ENCODE measurements at places on chromosomes 12 and 14.

DNA sequence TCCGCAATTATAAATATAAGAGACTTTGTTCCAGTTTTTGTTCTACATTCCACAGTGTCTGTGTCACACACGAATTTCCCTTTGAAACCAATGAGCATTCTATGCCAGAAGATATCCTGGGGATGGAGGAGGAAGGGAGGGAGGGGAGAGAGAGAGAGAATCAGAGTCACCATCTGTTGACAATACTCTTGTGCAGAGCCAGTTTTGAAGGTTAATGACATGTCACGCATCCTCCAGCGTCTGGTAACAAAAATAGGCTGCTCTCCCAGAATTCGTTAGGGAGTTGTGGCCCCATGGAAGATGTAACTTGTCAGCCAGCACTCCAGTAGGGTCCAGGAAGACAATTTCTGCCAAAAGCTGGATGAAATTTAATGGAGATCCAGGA lies 213.5 kb upstream of the KRR1 start:
- DNase-seq = no peak

GRCh38 chr12:113002155-113002554 lies 23.8 kb downstream of the OAS2 start:
- no peak for DNase-seq

- no peak for DNase-seq
These were observed 366.2 kb upstream of the KITLG start for GRCh38 chr12:88946372-88946997.

DNA sequence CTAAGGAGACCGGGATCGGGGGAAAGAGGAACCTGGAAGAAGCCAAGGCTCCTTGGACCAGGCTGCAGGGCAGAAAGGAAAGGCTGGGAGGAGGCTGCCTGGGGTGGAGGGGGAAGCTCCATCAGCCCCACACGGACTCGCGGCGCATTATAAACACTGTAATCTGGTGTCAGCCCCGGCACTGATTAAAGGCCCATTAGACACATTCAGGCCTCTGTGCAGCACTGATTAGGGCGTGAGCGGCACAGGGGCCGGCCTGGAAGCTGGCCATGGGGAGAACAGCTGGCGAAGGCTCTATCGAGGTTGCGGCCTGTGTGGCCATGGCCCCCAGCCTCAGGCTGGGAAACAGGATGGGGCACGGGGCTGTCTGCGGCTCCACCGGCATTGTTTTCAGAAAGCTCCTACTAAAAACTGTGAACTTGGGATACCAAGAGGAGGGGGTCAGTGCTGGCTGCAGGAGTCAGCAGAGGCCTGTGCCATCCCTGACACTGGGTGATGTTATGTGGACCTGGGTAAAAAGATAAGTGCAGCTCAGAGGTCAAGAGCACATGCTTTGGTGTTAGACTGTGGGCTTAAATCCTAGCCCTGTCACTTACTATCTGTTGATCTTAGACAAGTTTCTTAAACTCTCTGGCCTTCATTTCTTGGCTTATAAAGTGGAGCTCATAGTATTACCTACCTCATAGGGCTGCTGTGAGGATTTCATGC lies 10.6 kb downstream of the ACVRL1 start:
- no peak for DNase-seq

- DNase-seq = no peak
These were observed 13.3 kb downstream of the INF2 start for GRCh38 chr14:104702673-104703072.

DNA sequence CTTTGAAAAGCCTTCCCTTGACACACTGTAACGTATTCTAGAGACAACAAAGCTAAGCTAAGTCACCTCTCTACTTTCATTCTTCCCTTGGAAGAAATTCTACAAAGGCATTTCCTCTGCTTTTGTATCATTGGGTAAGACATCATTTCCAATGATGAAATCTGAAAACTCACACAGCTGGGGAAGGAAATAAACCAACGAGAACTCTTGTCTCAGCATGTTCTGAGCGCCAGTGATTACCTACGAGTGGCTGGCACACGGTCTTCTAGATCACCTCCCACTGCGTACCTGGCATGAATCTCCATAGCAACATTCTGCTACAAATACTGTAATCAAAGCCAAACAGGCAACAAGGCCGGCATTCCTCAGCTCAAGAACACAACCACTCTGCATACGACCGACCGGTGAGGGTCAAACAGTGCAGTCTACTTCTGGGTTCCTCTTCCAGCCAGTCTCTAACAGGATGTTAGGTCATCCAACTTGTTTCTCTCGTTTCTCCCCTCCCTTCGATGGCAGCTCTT lies 7.6 kb downstream of the VPS37B start:
- no peak for DNase-seq

DNA sequence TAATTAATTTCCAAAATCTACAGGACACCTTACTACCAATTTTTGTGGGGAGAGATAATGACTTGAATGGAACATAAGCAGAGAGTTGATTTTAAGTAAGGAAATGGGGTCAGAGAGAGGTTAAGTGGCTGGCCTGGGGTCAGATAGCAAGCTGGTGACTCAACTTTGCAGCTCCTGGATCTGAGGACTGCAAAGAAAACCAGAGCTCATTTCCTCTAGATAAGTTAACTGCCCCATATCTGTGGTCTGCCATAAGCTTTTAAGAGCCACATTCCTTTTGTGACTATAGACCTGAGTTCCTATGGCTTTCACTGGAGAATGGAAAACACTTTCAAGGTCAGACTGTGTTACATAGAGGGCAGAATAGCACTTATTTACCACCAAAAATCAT lies 201.2 kb upstream of the PRICKLE1 start:
- DNase-seq = no peak

DNA sequence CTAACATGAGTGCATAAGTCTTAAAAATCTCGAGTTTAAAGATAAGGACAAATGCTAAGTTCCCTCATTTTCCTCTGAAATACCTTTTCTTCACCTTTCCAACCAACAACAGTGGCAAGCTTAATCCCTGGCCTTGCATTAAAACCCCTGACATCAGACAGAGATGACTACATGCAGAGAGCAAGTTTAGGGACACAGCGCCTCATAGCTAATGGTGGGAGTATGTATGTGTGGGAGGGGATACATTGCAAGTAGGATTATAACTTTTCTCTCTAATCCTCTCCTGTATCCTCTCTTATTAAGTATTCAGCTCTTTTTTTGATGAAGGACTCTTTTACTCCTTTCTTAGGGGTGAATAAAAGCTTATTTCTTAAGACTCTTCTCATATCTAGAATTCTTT lies 547.1 kb downstream of the CCER1 start:
- DNase-seq = no peak

DNA sequence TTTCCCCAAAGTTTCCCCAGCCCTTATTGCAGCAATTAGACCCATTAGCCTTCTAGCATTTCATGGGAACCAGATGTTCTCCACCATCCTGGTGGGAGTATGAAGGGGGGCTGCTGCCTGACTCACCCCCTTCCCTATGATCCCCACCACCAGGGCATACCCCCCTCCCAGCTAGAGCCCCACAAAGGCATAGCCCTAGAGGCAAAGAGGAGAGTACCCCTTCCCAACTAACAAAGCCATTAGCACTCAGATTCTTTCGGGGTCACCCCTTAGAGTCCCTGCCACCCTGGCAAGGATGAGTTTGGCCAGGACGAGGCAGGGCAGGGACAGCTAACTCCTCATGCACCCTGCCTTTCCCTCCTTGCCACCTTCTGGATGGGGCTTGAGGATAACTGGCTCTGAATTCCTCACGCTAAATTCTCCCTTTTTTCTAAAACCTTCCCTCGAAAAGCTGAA lies 9.2 kb downstream of the RARG start:
- no peak for DNase-seq

DNA sequence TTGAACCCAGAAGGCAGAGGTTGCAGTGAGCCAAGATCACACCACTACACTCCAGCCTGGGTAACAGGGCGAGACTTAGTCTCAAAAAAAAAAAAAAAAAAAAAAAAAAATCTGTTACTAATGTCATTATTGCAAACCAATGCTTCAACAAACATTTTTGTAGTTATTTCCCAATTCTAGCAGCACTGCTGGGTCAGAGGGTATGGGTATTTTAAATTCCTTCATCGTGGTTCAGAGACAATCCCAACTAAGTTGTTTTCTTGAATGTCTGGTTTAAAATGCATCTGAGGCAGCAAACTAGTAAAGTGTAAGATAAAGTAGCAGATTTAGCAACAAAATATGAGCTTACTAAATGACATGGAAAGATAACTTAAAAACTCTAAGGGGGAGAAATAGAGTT lies 65.6 kb downstream of the FERMT2 start:
- no peak for DNase-seq

GRCh38 chr12:110453569-110454296 lies 3.6 kb upstream of the ARPC3 start:
- DNase-seq = no peak

DNA sequence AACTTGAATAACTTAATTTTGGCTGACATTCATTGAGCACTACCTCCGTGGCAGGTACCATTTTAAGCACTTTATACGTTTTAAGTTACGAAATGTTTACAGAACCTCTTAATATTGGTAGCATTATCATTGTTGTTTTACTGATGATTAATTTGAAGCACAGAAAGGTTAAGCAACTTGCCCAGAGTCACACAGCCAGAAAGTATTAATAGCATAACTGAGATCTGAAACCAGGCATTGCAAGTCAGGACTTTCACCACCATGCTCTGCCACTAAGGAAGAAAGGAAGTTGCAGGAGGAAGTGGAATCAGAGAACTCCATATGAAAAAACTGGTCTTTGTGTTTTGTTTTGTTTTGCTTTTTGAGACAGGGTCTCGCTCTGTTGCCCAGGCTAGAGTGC lies 28.2 kb upstream of the BCAT1 start:
- no peak for DNase-seq

DNA sequence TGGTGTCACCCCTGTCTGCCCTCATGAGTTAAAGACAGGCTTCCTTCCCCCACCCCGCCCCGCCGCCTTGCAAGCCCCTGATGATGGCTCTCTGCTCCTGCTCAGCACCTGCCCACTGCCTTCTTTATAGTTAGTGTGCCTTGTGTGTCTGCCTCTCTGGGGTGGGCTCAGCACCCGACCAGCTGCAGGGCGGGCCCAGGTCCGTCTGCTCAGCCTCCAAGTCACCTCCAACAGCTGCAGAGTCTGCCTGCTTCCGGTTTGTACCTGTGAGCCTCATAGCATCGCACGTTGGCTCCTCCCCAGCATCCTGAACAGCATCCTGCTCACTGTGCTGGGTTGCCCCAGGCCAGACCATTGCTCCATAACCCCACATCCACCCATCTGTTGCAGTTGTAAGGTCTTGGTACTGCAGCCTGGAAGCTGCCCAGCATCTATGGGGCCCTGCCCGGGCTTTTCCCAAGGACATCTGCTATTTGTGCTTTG lies 3.5 kb downstream of the TGFB3 start:
- DNase-seq = no peak

GRCh38 chr14:28307506-28307905 lies 459.1 kb upstream of the FOXG1 start:
- DNase-seq = no peak

DNA sequence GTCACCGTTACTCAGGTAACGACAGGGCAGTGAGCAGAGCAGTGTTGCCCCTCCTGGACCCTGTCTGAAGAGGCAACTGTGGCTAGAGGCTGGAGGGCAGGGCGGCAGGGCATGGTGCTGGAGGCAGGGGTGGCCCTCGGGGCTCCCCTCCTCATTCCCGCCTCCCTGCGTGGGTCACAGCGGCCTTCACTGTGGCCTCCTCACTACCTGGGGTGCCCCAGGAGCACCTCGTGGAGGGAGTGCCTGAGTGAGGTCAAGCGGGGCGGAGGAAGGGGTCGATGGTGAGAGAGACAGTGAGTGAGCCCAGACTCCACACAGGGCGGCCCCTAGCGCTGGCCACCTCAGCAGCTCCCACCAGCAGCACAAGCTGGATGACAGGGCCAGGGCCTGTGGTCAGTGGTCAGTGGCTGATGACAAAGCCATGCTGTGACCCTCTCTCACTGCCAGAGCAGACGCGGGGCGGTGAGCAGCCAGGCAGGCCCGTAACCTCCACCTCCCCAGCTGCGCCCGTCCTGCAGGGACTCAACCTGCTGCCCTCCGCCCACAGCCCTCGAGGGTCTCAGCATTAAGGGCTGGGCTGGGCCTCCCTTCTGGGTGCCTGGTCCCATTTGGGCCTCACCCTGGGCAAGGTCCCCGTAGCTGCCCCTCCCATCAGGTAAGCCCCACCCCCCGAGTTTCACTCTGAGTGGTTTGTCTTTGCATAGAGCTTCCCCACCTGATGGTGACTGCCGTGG lies 17.8 kb downstream of the GPR132 start:
- no peak for DNase-seq

GRCh38 chr14:100103250-100104005 lies 38.2 kb downstream of the EVL start:
- no peak for DNase-seq

GRCh38 chr14:79134361-79134760 lies 964.2 kb downstream of the NRXN3 start:
- DNase-seq = no peak

DNA sequence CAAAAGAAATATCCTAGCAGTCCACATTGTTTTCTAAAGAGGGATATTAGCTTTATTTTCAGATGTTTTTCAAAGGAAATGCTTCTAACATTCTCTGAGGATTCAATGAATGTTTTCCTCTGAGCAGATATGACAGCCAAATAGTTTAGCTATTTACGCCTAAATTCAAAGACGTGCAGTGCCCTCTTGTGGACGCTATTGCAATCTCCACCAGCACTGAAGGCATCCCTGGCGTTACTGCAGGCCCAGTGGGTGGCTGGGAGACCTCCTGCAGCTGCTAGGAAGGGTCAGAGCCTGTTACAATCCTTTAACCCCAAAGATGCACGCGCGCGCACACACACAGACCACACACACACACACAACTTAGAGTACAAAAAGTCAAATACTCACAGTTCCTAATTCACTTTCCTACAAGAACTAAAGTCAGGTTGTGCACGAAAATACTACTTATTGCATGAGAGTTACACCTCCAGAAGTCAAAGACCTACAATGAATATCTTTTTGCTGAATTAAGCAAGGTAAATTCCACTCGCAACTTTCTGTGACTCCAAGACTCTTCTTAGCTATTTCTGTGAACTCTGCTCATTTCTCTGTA lies 589.3 kb upstream of the TMEM132C start:
- DNase-seq = peak; percentile 49

- no peak for DNase-seq
These were observed 11.6 kb upstream of the CLEC4D start for GRCh38 chr12:8501720-8502119.

GRCh38 chr12:99392091-99392850 lies 255.3 kb upstream of the GARIN6 start:
- DNase-seq = no peak

DNA sequence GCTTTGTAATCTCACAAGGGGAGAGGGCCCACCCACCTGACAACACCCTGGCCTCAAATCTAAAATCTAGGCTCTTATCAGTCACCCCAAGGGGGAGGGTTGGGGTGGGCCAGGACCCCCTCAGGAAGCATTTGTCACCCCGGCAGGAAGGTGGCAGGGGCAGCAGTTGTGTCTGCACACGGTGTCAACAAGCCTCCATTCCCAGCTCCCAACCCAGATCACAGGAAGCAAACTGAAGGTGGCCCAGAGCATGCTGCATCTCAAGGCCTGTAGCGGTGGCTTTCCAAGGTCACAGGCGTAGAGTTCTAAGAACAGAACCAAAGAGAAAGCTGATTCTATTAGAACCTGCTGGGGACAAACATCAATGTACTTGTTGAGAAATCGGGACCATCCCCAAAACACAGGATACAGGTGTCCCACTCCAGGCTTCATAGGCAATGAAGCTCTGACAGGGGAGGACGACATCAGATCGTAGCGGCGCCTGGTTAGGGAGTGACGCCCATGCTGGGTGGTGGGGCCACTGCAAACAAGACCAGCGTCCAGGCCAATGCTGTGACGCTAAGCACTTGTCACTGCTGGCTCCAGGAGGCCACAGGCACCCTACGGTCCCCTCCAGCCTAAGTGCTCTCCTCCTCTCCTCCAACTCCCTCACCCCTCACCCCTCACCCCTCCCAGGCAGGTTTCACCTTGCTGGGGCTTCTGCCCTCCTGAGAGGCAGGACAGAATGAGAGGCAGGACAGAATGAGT lies 52.9 kb downstream of the CCDC88C start:
- DNase-seq = no peak

Data from endothelial cell (in vitro differentiated cells).